Occipital lobe (tissue), 3 donors: ENCODE measurements at places on chromosomes 5 and 9. TPM values are rescaled to one million over a fixed set of nuclear protein-coding genes. Genes with fewer than 3 reads are reported as not detected.

DNA sequence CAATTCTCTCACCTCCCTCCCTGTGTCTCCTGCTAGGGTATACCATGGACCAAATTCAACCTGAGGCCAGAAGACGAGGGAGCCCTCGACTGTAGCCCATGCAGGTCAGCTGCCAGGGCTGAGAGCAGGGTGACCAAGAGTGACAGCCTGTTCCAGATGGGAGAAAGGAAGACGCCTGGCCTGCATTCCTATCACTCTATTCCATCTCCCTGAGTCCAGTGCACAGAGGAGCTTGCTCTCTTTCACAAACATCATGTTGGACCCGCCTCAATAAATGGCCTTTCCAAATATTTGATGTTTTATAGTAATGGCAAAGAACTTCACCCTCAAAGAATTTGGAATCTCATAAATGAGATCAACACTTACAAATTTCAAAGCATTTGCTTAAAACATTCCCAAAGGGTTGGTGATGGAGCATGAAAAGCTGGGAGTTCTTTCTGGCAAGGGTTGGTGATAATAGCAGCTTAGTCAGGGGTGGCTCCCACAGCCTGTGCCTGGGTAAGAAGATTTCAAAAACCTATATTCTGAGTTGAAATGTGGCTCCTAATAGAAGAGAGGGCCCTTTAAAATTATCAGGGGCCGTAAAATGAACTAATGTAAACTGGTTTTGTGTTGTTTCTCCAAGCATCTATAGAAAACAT is 393.1 kb downstream of the EFNA5 start:
- no peak for DNase-seq

DNA sequence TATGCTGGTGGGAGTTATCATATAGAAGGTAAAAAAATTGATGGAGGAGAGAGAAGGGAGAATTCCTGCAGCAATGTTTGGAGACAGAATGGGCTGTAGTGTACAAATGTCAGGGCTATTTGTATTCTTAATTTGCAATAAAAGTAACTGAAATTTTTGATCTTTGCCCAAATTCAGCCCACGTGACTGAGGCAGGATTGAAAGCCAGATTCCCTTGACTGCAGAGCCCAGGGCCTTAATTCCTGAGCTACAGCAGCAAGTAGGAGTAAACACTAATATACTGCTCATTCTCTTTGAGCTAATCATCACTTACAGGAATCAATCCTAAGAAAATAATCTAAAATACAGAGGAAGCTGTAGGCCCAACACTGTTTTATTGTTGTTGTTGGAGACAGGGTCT is 5.2 kb upstream of the ANXA6 start:
- DNase-seq, result no peak

- no peak for DNase-seq
Observed at GRCh38 chr5:1488882-1489680, 34.7 kb downstream of the LPCAT1 start.

DNA sequence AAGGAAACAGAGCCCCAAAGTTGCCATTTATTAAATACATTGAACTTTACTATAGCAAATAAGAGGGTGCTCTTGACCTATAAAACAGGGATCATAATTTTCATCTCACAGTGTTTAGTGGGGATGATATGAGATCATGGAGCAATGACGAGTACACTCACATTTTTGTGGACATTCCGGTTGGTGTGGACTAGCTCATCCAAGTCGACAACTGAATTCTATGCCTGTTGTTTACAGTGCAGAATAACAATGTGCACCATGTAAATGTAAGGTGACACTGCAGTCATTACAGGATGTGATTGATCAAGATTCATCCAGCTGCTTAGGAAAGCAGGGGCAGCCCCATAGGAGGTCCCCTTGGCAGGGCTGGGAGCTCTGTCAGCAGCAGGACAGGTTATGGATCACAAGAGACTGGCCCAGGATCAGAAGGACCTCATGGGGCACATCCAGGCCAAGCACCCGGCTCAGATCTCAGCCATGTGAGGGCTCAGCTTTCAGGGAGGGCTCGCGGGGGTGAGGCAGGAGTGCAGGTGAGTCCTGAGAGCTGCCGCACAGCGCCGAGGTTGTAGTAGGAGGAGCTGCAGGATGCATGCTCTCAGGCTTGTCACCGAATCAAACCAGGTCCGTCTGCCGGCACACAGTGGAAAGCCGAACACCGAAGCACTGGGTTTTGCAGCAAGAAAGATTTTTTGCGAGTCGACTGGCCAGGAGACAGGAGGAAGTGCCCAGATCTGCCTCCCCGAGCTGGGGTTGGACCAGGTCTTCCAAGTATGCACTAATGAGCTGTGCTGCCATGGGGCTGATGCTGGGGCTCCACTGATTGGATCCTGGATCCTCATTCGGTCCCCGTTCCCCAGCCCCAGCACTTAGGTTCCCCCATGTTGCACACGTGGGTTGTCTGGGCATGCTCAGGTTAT is 28.2 kb downstream of the MRPL36 start:
- DNase-seq, result no peak

GRCh38 chr5:162227075-162227474 is 159.5 kb downstream of the GABRG2 start:
- no peak for DNase-seq

MED22 gene
- 17.9 TPM for total RNA-seq

- DNase-seq, result no peak
Observed at GRCh38 chr5:145943674-145944121, 7.3 kb downstream of the SH3RF2 start.

DNA sequence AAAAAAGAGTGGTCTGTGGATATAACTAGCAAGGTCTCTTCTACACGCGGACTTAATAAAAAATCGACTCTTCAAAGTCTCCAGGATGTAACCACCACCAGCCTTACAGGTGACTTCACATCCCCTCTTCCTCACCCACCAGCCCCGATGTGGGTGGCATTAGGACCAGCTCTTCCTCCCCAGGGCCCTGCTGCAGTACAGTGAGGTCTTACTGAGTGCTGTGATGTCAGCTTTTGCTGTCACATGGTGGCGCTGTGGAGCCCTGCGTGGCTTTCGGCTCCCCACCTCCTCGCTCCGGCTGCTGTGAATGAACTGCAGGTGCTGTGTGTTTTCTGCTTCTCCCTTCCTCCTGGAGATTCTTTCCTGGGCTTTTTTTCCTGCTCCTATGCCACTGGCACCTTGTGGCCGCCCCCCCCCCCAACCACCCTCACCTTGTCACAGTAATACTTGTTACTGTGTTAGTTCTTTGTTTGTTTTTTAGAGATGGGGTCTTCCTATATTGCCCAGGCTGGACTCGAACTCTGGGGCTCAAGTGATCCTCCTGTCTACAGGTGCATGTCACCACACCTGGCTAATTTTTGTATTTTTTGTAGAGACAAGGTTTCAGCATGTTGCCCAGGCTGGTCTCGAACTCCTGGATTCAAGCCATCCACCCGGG is 15.8 kb upstream of the RAPGEF1 start:
- peak; percentile 76 for DNase-seq

DNA sequence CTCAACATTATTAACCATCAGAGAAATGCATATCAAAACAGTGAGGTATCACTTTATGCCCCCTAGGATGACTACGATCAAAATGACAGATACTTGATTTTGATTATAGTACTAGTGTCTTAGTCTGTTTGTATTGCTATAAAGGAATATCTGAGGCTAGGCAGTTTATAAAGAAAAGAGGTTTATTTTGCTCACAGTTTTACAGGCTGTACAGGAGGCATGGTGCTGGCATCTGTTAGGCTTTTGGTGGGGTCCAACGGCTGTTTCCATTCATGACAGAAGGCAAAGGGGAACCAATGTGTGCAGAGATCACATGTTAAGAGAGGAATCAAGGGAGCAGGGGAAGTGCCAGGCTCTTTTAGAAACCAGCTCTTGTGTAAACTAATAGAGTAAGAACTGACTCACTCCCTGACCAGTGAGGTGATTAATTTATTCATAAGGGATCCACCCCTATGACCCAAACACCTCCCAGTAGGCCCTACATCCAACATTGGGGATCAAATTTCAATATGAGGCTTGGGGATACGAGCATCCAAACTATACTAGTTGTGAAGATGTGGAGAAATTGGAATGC is 16.0 kb upstream of the AFF4 start:
- no peak for DNase-seq

PCDHB5 gene
- 9.7 TPM for total RNA-seq

DNA sequence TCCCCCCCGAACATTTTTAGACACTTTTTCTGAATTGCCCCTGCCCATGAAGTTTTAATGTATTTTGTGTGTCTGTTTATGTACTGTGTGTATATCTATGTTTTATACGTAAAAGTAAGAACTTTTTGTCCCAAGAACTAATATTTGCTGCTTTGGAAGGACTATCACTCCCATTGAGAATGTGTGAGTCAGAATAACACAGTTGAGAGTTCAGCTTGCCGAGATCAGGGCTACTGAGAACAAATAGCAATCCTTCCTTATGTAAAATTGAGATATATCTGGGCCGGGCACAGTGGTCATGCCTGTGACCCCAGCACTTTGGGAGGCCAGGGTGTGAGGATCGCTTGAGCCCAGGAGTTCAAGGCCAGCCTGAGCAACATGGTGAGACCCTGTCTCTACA is 11.3 kb downstream of the GTF3C4 start:
- no peak for DNase-seq

ZNF454 gene
- total RNA-seq, result 9.8 TPM

- no peak for DNase-seq
Observed at GRCh38 chr9:134218230-134218629, 53.9 kb upstream of the RNU6ATAC start.

DNA sequence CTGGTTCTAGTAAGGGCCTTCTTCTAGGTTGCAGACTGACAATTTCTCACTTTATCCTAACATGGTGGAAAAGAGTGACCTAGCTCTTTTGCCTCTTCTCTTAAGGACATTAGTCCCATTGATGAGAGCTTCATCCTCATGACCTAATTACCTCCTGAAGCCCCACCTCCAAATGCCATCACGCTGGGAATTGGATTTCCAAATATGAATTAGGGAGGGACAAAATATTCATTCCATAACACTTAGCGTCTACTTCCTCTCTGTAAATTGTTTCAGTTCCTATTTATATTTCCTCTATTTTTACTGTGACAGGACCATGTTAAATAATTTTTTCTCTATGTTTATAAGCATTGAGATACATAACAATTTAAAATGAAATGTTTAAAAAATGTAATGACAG is 408.8 kb downstream of the CDH10 start:
- DNase-seq, result no peak

DNA sequence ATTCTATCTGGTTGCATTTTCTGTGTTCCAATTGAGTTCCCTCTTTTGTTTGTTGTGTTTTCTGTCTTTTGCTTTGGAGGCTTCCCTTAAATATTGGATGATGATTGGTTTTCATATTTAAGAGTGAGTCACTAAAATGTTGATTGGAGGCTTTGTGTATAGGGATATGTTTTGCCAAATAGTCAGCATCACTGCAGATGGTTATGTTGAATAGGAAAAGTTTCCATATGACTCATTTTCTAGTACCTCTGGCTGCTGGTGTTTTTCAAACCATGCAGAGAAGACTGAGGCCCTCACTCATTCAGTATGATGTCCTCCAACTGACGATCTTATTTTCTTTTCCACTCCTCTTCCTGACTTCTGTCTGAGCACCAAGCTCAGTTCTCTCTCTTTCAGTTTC is 1290.0 kb downstream of the EFNA5 start:
- DNase-seq, result no peak

DNA sequence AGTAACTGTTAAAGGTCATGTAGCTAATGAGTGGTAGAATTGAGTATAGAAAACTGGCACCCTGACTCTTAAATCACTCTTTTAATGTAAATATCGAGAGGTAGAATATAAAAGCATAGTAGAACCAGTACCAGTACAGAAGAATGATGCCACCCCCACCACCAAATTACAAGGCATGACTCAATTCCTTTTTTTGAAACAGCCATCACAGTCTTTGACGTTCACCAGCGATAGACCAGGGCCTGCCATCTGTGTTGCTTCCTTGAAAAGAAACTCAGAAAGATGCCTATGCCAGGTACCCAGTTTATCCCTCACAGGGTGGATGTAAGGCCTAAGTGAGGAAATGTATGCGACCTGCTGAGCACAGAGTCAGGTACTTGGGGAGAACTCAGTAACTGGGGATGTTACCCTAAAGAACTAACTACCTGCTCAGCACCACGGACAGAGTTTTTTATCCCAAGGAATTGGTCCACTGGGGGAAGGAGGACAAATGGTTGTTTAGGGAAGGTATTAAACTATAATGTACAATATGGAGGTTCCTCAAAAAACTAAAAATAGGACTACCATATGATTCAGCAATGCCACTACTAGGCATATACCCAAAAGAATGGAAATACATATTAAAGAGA is 116.5 kb downstream of the BRINP1 start:
- no peak for DNase-seq

- DNase-seq, result no peak
Observed at GRCh38 chr9:86281593-86282076, 703 bp downstream of the ISCA1 start.

DNA sequence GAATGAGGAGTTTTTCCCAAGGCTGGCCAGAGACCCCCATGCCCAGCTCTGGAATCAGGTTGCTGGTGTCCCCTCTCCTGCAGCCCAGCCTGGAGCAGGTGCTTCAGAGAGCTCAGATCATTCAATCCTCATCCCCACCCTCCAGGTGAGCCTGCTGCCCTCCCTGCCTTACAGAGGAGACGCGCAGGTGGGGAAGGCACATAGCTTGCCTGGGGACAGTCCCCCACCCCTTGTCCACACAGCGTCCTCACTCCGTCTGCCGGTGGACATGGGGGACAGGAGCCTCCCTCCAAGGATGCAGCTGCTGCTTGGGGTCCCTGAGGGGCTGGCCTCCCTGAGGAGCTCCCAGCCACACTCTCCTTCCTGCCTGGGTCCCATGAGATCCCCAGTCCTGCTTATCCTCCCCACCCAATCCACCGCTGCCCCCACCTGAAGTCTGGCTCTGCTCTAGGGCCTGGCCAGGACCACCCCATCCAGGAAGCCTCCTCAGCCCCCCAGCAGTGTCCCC is 17.1 kb upstream of the QSOX2 start:
- DNase-seq, result no peak

DNA sequence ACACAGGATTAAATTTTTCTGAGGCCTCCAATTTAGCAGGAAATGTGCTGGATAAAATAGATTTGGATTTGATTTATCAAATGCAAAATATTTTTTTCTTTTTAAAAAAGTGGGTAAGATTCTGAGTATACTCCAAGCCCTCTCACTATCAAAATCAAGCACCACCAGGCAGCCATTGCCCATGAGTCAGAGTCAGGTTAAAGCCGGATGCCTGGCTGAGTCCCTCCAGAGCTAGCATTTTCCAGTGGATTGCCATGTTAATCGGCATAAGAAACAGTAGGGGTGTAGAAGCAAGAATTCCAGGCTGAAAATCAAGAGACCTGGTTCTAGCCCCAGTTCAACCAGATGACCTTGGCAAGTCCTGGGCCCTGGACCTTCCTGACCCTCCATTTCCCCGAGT is 85.3 kb downstream of the FAM114A2 start:
- no peak for DNase-seq
